ENCODE measurements at places on chromosomes 7 and 10. TPM values are rescaled to one million over a fixed set of nuclear protein-coding genes. Genes with fewer than 3 reads are reported as not detected.

DNA sequence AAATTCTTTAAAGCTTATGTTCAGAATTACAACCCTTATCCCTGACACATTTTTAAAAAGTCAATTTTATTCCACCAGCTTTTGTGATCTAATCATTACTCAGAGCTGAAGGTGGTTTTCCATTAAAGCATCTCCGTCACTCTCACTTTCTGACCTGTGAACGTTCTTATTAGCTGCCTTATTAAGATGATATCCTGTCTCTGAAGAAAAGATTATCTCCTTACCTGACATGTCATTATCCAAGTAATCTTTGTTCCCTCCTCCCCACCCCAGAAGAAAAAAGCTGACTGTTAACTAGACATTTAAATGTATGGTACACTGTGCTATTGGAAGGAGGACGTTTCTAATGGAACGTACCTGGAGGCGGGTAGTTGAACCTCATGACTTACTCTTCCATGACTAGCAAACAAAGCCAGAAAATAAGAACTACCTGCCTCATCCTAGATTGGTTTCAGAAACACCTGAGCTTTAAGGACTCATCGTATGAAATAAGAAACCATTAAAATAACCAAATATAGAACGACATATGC is 708.7 kb downstream of the PARD3 start:
- DNase-seq, result no peak
- no peaks in the 10 kb centered on the region for H3K27me3 ChIP-seq
- H3K4me3 ChIP-seq, result no peak overlapping the region

The SLC29A4 gene
- total RNA-seq, result 18.5 TPM

GRCh38 chr10:50605269-50605950 is 18.3 kb downstream of the SGMS1 start:
- peak; percentile 28 for DNase-seq
- no peaks in the 10 kb centered on the region for H3K27me3 ChIP-seq
- no peak overlapping the region for H3K27ac ChIP-seq
- H3K4me3 ChIP-seq, result no peak overlapping the region
- peaks cover 13% of the 10 kb centered on the region for H3K4me1 ChIP-seq

The GRID2IP gene
- total RNA-seq, result 0.09 TPM

GRCh38 chr7:117087639-117088396 is 134.5 kb downstream of the ST7 start:
- H3K36me3 ChIP-seq, result no peaks in the 10 kb centered on the region
- no peak for DNase-seq
- peaks cover 11% of the 10 kb centered on the region for H3K4me1 ChIP-seq
- H3K27ac ChIP-seq, result no peak overlapping the region
- no peaks in the 10 kb centered on the region for H3K27me3 ChIP-seq

The OR2A12 gene
- not detected for total RNA-seq

- H3K36me3 ChIP-seq, result peaks cover 33% of the 10 kb centered on the region
- DNase-seq, result no peak
- no peak overlapping the region for H3K4me3 ChIP-seq
- no peaks in the 10 kb centered on the region for H3K27me3 ChIP-seq
- no peaks in the 10 kb centered on the region for H3K4me1 ChIP-seq
Measured at GRCh38 chr10:72229261-72230251, 13.5 kb upstream of the ASCC1 start.

DNA sequence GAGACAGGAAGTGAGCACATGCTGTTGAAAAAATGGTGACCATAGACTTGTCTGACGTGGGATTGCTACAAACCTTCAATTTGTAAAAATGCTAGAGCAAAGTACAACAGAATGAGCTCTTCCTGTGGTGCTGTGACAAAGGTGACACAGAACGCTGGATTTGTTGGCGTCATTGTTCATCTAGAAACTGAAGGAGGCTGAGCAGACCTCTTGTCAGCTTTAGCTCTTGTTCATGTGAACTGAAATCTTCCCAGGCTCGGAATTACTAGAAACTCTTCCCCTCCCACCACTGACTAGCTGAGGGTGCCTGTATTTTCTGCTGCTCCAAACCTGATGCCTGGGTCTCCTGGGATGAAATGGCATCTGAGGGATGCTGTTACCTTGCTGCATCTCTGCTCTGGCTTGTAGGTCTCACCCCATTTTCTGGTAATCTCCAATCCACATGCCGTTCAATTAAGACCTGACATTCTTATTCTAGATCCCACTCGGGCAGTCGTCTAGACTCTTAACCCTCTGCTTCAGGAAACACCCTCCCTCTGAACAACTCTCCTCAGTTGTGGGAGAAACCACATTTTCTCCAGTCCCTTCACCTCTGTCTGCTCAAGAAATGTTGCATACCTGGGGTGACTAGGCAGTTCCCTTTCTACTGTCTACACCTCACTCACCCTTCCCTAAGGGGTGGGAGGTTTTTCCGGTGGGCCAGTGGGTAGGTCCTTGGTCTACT is 349.3 kb downstream of the CXCL12 start:
- no peak for DNase-seq
- no peak overlapping the region for H3K27ac ChIP-seq
- no peaks in the 10 kb centered on the region for H3K36me3 ChIP-seq
- no peaks in the 10 kb centered on the region for H3K4me1 ChIP-seq

GRCh38 chr10:3542185-3542611 is 242.8 kb downstream of the KLF6 start:
- peaks cover 15% of the 10 kb centered on the region for H3K4me1 ChIP-seq
- no peak overlapping the region for H3K4me3 ChIP-seq
- no peaks in the 10 kb centered on the region for H3K36me3 ChIP-seq
- DNase-seq, result peak; percentile 56
- no peaks in the 10 kb centered on the region for H3K27me3 ChIP-seq

The RPP38 gene
- total RNA-seq, result 6.5 TPM

GRCh38 chr10:80410122-80410521 is 1.8 kb downstream of the PRXL2A start:
- H3K4me1 ChIP-seq, result peaks cover 67% of the 10 kb centered on the region
- H3K27ac ChIP-seq, result no peak overlapping the region
- no peak overlapping the region for H3K4me3 ChIP-seq
- DNase-seq, result no peak
- no peaks in the 10 kb centered on the region for H3K36me3 ChIP-seq

GRCh38 chr7:19939746-19940145 is 166.3 kb upstream of the TMEM196 start:
- no peaks in the 10 kb centered on the region for H3K36me3 ChIP-seq
- H3K4me3 ChIP-seq, result no peak overlapping the region
- H3K4me1 ChIP-seq, result no peaks in the 10 kb centered on the region
- no peak for DNase-seq

The MUC12 gene
- 0.31 TPM for total RNA-seq

GRCh38 chr7:43520201-43520600 is 62.7 kb upstream of the STK17A start:
- H3K27me3 ChIP-seq, result no peaks in the 10 kb centered on the region
- H3K27ac ChIP-seq, result no peak overlapping the region
- no peaks in the 10 kb centered on the region for H3K36me3 ChIP-seq

The DYNC1I1 gene
- 0.53 TPM for total RNA-seq

The HOXA11 gene
- total RNA-seq, result 4.7 TPM

- H3K27me3 ChIP-seq, result peaks cover 2% of the 10 kb centered on the region
- no peaks in the 10 kb centered on the region for H3K36me3 ChIP-seq
- H3K4me1 ChIP-seq, result no peaks in the 10 kb centered on the region
- H3K4me3 ChIP-seq, result no peak overlapping the region
Measured at GRCh38 chr7:27424231-27424630, 181.6 kb downstream of the EVX1 start.

DNA sequence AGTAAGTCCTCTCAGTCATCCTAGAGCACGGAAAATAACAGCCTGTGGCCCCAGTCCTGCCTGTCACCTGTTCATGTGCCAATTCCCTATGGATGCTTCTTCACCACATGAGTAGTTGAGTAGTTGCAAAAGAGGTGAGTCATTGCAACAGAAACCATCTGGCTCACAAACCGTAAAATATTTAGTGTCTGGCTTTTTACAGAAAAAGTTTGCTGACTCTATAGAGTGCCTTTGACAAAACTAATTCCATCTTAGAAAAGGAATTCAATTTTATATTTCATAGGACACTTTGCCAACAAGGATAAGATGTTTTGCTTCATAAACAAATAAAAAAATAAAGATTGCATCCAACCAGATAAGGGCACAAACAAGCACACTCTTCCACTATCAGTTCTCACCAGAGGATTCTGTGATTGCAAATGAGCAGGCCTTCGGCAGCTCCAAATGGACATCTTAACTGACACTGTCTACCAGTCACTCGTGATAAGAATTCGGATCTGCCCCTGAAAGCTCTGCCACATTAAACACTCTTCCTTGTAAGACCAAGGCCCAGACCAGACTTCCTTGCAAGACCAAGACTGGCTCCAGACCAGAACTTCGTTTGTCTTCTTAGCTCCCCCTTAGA is 242.7 kb upstream of the SEMA3C start:
- H3K4me3 ChIP-seq, result no peak overlapping the region
- H3K4me1 ChIP-seq, result no peaks in the 10 kb centered on the region
- no peaks in the 10 kb centered on the region for H3K36me3 ChIP-seq
